Caco-2 (cell line): ENCODE measurements at places on chromosomes 12 and 14. TPM values are rescaled to one million over a fixed set of nuclear protein-coding genes. Genes with fewer than 3 reads are reported as not detected.

GRCh38 chr12:4190366-4191063 lies 83.0 kb upstream of the CCND2 start:
- no peak for DNase-seq
- H3K27me3 ChIP-seq: no peaks in the 10 kb centered on the region; the same call in none of the 2 replicates
- H3K4me1 ChIP-seq: no peaks in the 10 kb centered on the region
- H3K27ac ChIP-seq: no peak overlapping the region

DNA sequence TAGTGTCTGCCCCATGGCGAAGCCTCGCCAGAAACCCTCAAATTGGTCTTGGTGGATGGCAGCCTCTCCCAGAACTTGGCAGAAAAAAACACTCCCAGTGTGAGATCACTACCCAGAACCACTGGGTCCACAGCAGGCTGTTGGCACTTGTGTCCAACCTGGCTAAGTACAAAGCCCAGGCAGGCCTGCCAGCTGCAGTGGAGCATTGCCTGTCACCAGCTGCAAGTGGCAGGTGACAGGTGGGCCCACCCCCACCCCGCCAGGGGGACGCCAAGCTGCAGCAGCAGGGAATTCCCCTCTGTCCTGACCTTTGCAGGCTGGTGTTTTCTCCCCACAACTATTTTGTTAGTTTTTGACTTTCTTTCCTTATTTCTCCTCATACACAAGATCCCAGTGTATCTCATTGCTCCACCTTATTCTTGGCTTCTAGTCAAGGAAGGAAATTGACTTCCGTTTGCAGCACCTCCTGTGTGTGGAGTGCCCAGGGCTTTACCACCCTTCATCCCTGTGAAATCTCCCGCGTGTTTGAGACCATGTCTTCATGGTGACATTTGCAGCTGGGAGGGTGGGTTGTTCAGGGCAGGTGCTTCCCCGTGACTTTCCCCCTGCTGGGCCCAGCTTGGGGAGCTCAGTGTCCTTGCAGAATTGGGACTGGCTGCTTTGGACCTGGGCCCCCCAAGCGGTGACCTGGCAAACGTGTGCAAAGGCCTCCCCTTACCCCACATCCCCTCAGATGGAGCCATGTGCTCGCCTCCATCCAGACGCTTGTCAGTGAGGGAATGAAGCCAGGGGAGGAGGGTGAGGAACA lies 73.8 kb upstream of the RIN3 start:
- DNase-seq: no peak
- H3K4me3 ChIP-seq: no peak overlapping the region
- no peak overlapping the region for H3K27ac ChIP-seq

- H3K27ac ChIP-seq: no peak overlapping the region
- no peak overlapping the region for H3K4me3 ChIP-seq
- H3K36me3 ChIP-seq: no peaks in the 10 kb centered on the region
- peaks cover 16% of the 10 kb centered on the region for H3K4me1 ChIP-seq
Measured at GRCh38 chr14:67186789-67187584, 2.3 kb upstream of the GARIN2 start.

DNA sequence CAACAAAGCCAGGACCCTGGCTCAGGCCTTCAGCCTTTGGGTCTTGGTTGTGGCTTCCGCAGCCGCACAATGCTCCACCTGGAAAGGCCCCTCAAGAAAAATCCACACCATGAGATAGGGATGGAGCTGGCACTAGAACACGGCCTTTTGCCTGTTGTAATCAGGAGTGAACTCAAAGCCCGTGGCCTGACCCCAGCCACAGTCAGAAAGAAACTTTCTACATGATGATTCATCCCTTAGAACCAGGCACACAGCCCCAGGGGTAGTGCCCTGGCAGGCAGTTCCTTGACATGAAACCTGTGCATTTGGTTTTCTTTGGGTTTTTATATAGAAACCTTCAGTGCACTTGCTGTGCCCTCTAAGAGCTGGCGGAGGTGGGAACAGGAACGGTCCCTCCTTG lies 5.1 kb downstream of the CLMN start:
- no peaks in the 10 kb centered on the region for H3K27me3 ChIP-seq
- H3K36me3 ChIP-seq: no peaks in the 10 kb centered on the region
- H3K4me1 ChIP-seq: no peaks in the 10 kb centered on the region; the same call in 1 of the 2 replicates
- no peak overlapping the region for H3K4me3 ChIP-seq
- DNase-seq: no peak

- no peak overlapping the region for H3K4me3 ChIP-seq
- no peaks in the 10 kb centered on the region for H3K27me3 ChIP-seq
- H3K36me3 ChIP-seq: no peaks in the 10 kb centered on the region
- no peaks in the 10 kb centered on the region for H3K4me1 ChIP-seq
- peak; percentile 9 for DNase-seq
- no peak overlapping the region for H3K27ac ChIP-seq
Measured at GRCh38 chr14:46661728-46662127, 10.1 kb upstream of the RPL10L start.

The CLEC4C gene
- not detected in 2 replicates for total RNA-seq

DNA sequence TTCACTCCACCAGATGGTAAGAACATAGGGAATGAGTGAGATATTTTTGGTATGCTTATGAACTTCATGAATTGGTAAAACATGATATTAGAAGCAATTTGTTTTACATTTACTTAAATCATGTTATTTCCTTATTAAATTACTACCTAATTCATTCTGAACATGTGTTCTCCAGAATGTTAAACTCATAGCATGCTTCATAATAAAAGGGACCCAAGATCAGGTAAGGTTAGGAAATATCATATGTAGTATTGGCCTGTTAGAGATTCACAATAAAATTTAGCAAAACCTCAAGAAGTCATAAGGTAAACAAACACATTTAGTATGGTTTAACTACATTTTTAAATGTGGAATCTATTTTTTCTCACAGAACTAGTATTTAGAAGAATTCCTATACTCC lies 28.2 kb downstream of the PTPRQ start:
- no peak for DNase-seq
- no peaks in the 10 kb centered on the region for H3K27me3 ChIP-seq
- no peaks in the 10 kb centered on the region for H3K4me1 ChIP-seq

The GPR84 gene
- total RNA-seq: not detected in 2 replicates

The COX8C gene
- total RNA-seq: not detected in 2 replicates

- H3K27me3 ChIP-seq: no peaks in the 10 kb centered on the region
- H3K27ac ChIP-seq: no peak overlapping the region
- no peak for DNase-seq
- H3K4me1 ChIP-seq: no peaks in the 10 kb centered on the region
- H3K4me3 ChIP-seq: no peak overlapping the region
Measured at GRCh38 chr12:128551266-128551665, 272.5 kb downstream of the SLC15A4 start.

DNA sequence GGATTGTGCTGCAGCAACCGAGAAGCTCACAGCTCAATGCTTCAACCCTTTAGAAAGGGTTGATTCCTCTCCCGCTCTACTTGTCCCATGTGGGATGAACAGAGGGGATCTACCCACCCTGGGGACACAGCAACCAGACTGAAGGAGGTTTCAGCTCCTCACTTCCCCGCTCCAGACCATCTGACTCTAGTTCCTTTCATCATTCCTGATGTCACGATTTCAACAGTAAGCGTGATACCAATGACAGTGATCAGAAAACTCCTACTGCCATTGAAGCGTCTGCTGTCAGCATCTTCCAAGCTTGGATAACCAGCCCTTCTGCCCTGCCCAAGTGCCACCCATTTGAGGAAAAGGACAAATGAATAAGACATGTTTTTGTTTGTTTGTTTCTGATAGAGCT lies 14.3 kb downstream of the SERPINA1 start:
- no peaks in the 10 kb centered on the region; the same call in 1 of the 2 replicates for H3K36me3 ChIP-seq
- H3K27ac ChIP-seq: no peak overlapping the region
- H3K4me1 ChIP-seq: peaks cover 1% of the 10 kb centered on the region; the same call in 1 of the 2 replicates
- H3K27me3 ChIP-seq: no peaks in the 10 kb centered on the region
- no peak for DNase-seq

DNA sequence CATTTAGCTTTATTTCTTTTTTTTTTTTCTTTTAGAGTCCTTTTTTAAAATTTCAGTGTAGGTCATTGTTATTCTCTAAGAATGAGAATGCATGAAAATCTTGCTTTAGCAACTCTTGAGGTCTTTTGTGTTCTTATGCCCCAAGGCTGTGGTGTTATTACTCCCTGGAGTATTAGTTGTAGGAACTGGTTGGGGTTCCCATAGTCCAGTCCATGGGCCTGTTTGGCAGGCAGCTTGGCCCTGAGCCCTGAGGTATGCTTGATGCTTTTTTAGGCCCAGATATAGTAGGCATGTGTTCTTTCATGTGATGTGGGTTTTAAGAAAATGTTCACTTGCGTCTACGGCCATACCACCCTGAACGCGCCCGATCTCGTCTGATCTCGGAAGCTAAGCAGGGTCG lies 1.6 kb downstream of the FAM234B start:
- H3K36me3 ChIP-seq: no peaks in the 10 kb centered on the region
- peaks cover 7% of the 10 kb centered on the region for H3K4me1 ChIP-seq
- DNase-seq: no peak
- no peak overlapping the region for H3K4me3 ChIP-seq
- no peaks in the 10 kb centered on the region for H3K27me3 ChIP-seq

- H3K4me1 ChIP-seq: no peaks in the 10 kb centered on the region
- no peak overlapping the region for H3K4me3 ChIP-seq
- no peaks in the 10 kb centered on the region for H3K36me3 ChIP-seq
- no peak overlapping the region for H3K27ac ChIP-seq
Measured at GRCh38 chr14:30108975-30109700, 181.5 kb upstream of the PRKD1 start.

DNA sequence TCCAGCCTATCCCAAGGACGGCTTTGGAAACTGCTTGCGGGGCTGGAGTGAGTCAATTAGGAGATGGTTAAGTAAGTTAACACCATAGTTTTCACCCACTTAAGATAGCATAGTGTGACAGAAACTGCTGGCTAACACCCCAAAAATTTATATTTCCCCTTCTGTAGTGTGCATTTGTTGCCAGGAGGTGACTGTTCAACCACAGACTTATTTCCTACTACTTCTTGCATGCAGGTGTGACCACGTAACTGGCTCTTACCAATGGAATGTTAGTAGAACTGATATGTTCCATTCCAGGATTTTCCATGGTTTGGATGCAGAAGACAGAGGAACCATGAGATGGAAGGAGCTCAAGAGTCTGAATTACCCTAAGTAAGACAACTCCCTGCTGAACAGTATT lies 52.9 kb upstream of the SLC35F4 start:
- no peaks in the 10 kb centered on the region for H3K4me1 ChIP-seq
- H3K4me3 ChIP-seq: no peak overlapping the region
- H3K36me3 ChIP-seq: no peaks in the 10 kb centered on the region
- no peaks in the 10 kb centered on the region; the same call in 1 of the 2 replicates for H3K27me3 ChIP-seq

The MYRFL gene
- total RNA-seq: 0.16 and 0.44 TPM in 2 replicates

The PMEL gene
- 7.8 and 9.7 TPM in 2 replicates for total RNA-seq

The RPGRIP1 gene
- total RNA-seq: 0.12 TPM in 1 of 2 replicates, not detected in the other

GRCh38 chr14:55780156-55780946 lies 200.3 kb downstream of the KTN1 start:
- H3K36me3 ChIP-seq: no peaks in the 10 kb centered on the region
- no peak for DNase-seq
- no peaks in the 10 kb centered on the region for H3K4me1 ChIP-seq
- H3K4me3 ChIP-seq: no peak overlapping the region

DNA sequence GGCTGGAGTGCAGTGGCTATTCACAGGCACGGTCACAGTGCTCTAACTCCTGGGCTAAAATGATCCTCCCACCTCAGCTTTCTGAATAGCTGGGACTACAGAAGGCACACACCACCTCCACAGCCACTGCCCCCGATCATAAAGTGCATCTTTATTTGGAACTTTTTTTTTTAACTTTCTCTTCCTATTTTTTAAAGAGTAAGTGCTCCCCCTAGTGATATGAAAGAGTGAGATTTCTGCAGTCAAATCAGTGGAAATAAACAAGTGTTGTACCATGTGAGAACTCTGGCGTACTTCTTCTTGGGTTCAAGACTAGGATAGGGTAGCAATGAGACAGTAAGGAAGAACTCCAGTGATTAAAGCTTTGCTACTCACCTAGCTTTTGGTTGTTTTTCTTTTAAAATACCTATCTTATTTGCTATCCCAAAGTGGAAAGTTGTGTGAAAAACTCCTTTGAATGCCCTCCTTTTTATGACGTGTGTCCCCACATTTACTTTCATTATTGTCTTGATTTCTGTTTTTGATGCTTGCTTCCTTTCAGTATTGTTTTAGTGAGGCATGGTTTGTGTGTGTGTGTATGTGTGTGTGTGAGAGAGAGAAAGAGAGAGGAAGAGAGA lies 6.6 kb downstream of the PPP4R4 start:
- H3K4me3 ChIP-seq: no peak overlapping the region
- no peaks in the 10 kb centered on the region for H3K36me3 ChIP-seq
- no peak for DNase-seq
- H3K27ac ChIP-seq: no peak overlapping the region
- no peaks in the 10 kb centered on the region for H3K27me3 ChIP-seq

DNA sequence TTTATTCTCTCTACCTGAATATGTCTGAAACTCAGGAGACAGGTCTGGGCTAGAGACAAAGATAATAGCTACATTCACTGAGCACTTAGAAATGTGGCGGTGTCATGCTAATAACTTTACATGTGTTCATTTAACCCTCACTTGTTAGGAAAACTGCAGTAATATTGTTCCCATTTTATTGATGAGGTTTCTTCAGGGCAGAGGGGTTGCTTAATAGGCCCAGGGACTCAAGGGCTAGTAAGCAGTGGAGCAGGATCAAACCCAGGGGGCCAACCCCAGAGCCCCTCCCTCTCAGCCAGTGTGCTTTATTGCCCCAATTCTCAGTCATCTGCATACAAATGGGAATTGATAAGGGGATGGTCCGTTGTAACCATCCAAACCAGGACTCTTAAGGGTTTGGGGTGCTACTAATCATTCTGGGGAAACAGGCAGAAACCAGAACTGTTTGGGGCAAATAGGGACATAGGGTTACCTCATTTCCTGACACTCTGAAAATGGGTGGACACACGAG lies 142.8 kb upstream of the AMIGO2 start:
- H3K36me3 ChIP-seq: no peaks in the 10 kb centered on the region
- no peak for DNase-seq
- peaks cover 61% of the 10 kb centered on the region for H3K4me1 ChIP-seq
- H3K27ac ChIP-seq: peak overlapping the region; percentile 66
- H3K4me3 ChIP-seq: no peak overlapping the region
- no peaks in the 10 kb centered on the region for H3K27me3 ChIP-seq

The BHLHE41 gene
- total RNA-seq: 3.2 and 4.4 TPM in 2 replicates

DNA sequence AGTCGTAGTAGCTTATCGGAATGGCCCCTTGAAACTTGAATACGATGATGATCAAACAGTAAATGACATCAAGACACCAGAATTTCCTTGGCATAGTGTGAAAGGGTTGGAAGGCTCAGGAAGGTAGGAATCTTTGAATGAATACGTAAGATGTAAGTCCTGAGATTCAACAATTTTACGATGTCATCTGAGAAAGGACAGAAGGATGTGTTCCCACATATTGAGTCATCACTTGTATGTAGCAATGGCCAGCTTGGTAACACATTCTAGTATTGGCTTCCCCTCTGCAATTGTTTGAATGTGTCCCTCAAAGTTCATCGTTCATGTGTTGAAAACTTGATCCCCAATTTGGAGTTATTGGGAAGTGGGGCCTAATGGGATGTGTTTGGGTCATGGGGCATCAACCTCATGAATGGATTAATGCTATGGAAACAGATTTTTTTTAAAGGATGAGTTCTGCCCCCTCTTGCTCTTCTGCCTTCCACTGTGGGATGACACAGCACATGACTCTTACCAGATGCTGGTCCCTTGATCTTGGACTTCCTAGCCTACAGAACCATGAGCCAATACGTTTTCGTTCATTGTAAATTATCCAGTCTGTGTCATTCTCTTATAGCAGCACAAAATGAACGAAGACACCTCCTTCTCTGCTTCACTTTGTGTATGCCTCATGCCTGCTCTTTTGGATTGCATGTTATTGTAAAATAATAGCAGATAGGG lies 284.6 kb downstream of the BCAT1 start:
- no peak overlapping the region for H3K4me3 ChIP-seq
- no peaks in the 10 kb centered on the region for H3K27me3 ChIP-seq
- no peaks in the 10 kb centered on the region for H3K36me3 ChIP-seq
- no peaks in the 10 kb centered on the region for H3K4me1 ChIP-seq
- no peak for DNase-seq
